ENCODE measurements at places on chromosomes 13 and 19.

DNA sequence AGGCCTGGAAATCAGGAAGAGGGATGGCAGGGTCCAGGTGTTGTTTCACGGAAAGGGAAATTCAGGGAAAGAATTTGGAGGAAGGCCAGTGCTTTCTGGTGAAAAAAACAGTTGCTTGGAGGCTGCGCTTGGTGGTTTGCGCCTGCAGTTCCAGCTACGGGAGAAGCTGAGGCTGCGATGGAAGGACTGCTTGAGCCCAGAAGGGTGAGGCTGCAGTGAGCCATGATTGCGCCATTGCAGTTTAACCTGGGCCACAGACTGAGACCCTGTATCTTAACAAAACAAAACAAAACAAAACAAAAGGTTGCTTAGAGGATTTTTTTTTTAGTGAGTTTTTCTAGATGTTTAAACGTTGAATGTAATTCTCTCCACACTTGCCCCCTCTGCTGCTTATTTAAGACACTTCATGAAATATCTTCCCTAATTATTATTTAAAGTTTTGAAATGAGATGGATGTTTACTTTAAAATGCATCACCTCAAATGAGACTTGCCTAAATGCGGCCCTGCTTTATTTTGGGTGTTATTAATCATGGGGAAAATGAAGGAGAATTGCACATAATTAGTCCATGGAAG, 75.4 kb upstream of the TRPC4 start:
- no peak for DNase-seq

- no peak for DNase-seq
These were observed 73.9 kb downstream of the MZT1 start for GRCh38 chr13:72653506-72653905.

- no peak for DNase-seq
These were observed 1.6 kb downstream of the CYSLTR2 start for GRCh38 chr13:48655291-48655690.

- no peak for DNase-seq
These were observed 119.9 kb downstream of the MAB21L1 start for GRCh38 chr13:35356572-35356971.

DNA sequence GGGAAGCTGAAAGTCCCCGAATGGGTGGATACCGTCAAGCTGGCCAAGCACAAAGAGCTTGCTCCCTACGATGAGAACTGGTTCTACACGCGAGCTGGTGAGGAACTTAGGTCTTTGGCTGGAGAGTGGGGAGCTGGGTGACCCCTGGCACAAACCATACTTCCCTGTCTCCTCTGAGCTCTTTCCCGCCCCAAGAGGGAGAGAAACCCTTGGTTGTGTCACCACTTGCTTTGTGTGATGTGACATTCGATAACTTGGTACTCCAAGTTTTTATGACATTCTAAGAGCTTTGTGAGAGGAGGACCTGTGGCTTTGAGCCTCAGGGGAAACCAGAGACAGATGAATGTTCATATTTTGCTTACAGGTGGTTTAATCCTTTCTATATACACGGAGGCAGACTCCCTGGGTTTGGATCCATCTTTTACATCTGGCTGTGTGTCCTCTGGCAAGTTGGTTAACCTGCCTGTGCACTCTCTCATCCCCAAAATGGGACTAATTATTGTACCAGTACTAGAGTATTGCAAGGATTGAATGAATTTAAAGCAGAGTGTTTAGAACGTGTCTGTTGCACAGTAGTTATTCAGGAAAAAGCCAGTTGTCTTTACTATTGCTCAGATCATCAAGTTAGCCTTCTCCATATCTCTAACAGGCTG, 1.2 kb downstream of the RPS19 start:
- DNase-seq: no peak

DNA sequence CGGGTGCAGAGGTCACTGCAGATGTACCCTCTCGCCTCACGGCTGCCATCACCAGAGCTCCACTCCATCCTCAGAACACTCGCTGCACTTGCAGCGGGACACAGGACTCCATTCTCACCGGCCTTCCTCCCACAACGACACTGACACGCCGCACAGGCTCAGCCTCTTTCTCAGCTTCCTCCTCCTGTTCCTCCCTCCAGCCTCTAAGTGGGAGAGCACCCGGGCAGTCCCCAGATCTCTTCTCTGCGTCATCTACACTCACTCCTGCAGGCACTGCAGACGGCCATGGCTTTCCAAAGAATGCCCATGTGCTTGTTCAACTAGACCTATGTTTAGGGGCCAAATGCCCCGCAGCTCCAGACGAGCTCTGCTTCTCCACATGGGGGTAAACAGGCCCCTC, 14.3 kb upstream of the FKRP start:
- no peak for DNase-seq

DNA sequence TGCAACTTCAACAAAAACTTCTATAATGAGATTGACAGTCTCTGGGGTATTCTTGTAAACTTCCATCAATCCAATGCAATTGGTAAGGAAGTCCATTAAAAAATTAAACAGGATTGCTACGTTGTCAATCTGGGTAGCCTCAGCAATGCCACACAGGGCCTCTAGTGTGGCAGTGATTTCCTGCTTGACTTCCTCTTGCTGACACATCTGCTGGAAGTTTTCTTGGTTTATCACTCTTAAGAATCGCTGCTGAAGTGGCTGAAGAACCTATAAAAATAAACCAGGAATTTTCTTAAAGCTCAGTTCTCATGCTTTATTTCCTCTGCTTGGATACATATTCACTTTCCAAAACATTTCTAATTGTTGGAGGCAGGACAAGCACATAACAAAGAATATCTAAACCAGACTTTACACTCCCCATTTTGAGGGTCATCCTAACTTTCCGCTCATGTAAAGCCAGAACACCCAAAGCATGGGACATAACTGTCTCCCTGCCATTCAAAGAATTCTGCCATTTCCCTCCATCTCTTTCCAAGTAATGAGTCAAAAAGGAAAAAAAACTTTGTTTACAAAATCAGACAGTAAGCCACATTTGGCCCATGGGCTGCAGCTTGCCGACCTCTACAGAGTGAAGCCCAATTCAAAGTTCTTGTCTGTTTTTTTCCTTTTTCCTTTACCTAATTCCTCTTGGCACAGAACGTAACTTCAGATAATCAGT, 23.2 kb upstream of the EEF1AKMT1 start:
- no peak for DNase-seq

GRCh38 chr19:34171539-34171876, 796 bp upstream of the LSM14A start:
- peak; percentile 88 for DNase-seq

DNA sequence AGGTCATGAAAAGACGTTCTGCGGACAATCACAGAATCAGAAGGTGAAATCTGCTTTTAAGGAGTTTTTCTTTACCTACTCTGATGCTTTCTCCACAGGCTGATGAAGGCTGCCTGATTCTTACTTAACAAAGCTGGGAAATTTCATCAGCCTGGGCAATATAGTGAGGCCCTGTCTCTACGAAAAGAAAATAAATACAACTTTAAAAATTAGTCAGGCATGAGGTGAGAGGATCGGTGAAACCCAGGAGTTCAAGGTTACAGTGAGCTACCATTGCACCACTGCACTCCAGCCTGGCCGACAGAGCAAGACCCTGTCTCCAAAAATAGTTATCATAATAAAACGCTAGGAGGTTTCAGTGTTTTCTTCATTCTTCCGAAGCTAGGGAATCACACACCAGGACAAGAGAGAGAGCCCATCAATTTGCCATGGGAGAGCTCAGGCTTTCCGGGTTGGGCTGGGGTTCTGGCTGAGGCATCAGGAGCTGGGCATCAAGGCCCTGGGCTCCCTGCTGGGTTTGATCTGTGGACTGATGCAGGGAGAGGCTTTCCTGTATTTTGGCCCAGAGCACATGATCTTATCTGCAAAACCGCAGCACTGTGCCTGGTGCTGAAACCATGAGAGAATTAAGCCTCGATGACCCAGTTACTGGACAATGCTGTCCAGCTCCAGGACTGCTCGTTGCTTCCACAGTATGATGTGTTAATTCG, 25.1 kb upstream of the CEBPG start:
- no peak for DNase-seq

GRCh38 chr19:6423499-6424194, 964 bp downstream of the KHSRP start:
- peak; percentile 59 for DNase-seq

- DNase-seq: no peak
These were observed 1.3 kb downstream of the SNAPC2 start for GRCh38 chr19:7921302-7921966.

DNA sequence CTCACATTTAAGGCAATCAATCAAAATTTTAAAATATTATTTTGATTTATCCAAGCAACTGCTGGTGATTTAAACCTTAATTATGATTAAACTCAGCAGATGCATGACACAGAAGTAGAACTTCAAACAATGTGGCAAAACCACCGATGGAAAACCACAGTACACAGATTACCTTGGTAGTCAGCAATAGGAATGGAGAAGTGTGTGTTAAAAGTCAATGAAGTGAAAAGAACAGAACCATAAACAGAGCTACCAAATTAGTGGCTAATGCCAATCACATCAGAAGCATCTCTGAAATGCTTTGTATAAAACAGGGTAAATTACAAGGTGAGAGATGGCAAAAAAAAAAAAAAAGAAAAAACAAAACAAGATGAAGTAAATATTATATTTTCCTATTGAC, 31.2 kb downstream of the KATNAL1 start:
- peak; percentile 27 for DNase-seq

DNA sequence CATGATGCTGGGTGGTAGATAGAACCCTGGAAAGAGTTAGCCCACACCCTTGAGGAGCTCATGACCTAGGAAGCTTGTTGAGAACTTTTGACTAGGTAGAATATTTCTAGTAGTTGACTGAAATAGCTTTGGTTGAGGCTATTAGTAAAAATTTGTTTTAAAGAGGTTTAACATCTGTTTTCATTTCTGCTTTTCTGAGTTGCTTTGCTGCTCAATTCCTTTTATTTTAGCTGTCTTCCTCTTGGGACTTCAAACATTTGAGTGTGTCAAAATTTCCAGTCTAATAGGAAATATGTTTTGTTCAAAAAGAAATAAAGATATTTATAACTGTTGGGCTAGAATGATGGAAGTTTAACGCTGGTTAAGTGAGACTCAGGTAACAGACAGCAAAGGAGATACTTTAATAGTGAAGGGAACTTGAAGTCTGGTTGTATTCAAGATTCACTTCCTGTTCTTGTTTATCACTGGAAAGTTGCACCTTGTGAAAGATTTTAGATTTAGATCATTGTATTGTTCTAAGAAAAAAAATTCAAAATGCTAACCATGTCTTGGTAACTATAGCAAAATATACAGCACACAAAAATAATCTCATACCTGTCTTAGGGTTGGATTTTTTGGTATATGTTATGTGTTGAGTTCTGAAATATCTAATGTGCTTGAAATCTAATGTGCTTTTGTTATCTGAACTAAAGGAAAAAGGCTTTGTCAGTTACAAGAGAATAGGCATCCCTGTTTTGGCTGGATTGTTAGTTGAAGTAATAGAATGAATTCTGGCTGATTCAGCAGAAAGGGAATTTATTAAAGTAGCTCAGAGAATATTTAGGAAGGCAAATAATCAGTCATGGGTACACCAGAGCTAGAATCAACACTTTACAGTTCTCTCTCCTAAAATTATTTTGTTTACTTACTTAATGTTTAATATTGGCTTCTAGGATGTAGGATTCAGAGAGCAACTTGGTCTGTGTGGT, 24.4 kb upstream of the GPR18 start:
- no peak for DNase-seq

DNA sequence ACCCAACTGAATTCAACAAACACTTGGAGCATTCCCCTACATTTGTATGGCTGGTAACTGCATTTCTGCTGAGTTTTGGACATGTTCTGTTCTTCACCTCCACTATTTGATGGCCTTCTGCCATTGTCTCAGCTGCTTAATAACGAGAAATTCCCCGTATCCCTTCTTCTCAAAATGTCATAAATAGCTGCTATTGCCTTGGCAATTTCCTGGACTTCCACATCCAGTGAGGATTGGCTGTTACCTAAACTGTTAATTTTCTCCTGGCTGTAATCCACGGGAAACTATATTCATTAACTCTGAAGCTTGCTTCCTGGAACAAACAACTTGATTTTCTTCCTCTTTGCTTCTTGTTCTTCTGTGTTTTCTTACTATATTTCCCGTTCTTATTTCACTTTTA, 69.5 kb upstream of the TDRD3 start:
- no peak for DNase-seq

DNA sequence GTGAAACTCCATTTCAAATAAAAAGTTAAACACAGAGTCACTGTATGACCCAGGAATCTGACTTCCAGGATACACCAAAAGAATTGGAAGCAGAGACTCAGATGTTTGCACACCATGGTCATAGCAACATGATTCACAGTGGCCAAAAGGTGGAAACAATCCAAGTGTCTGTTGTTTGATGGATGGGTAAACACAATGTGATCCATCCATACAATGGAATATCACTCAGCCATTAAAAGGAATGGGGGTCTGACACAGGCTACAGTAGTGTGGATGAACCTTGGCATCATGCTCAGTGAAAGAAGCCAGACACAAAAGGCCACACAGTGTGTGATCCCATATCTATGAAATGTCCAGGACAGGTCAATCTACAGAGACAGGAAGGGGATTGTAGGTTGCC, 174.3 kb downstream of the PTPRS start:
- DNase-seq: no peak

- DNase-seq: no peak
These were observed 68.8 kb upstream of the MCF2L start for GRCh38 chr13:112900226-112900600.

DNA sequence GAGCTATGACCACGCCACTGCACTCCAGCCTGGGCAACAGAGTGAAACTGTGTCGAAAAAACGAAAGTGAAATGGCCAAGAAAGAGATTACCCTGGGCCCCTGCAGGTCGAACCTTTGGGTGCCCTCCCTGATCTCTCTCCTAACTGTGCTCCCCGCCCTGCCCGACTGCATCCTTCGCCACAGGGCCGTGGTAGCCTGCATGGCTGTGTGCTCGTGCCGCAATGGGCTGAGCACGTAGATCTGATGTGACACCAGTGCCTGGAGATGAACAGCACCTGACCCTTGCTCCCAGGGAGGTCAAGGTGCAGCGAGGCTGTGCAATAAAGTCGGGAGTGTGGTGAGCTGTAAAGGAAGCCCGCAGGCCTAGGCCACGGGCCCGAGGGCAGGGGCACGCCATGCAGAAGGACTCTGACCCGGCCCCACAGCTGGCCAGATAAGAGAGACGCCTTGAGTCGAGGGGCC, 60.2 kb downstream of the PEX11G start:
- peak; percentile 22 for DNase-seq

DNA sequence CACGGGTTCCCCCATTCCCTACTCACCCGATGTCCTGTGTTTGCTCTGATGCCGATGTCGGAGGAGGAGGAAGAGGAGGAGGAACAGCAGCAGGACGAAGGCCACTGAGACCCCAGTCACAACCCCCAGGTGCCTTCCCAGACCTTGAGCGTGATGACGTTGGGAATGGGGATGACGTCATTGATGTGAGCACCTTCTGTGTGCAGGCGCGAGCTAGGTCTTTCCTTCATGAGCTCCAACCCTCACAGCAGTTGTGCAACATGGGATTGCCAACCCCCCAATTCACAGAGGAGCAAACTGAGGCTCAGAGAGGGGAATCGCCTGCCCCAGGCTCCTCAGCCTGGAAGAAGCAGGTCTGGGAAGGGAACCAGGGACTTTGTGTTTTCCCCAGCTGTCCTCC, 4.2 kb downstream of the LILRB5 start:
- no peak for DNase-seq

GRCh38 chr19:6576869-6577475, 14.0 kb downstream of the CD70 start:
- DNase-seq: no peak

GRCh38 chr13:28849441-28849840, 29.3 kb downstream of the MTUS2 start:
- DNase-seq: no peak
